ENCODE measurements at places on chromosomes 1 and 21.

DNA sequence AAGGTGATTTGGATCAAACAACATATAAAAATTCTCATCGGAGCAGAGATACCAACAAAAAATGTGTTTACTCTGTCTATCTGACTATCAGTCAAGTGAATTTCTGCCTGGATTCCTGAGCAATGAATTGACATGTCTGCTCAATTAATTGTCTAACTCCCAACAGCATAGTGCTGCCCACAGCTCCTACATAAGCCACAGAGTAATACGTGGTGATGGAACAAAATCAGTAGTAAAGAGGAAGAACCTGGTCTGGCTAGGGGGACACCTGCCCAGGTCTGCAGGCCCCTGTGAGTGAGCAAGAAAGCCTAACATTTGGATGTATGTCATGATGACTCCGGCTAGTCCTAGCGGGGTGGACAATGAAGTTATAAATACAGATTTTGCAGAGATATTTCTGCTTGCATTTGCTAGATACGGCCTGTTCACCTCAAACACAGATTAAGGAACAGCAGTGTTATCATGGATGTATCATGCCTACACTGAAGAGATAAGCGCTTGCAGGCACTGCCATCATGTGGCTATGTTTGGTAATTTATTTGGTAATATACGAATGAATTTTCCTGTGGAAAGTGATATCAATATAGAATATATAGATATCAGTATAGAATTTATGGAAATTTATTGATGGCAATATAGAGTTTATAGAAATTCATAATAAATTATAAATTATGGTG is 69.6 kb upstream of the LRRC8B start:
- peak; percentile 34 for DNase-seq

- DNase-seq, result no peak
Observed at GRCh38 chr1:212367474-212368072, 47.1 kb downstream of the PACC1 start.

DNA sequence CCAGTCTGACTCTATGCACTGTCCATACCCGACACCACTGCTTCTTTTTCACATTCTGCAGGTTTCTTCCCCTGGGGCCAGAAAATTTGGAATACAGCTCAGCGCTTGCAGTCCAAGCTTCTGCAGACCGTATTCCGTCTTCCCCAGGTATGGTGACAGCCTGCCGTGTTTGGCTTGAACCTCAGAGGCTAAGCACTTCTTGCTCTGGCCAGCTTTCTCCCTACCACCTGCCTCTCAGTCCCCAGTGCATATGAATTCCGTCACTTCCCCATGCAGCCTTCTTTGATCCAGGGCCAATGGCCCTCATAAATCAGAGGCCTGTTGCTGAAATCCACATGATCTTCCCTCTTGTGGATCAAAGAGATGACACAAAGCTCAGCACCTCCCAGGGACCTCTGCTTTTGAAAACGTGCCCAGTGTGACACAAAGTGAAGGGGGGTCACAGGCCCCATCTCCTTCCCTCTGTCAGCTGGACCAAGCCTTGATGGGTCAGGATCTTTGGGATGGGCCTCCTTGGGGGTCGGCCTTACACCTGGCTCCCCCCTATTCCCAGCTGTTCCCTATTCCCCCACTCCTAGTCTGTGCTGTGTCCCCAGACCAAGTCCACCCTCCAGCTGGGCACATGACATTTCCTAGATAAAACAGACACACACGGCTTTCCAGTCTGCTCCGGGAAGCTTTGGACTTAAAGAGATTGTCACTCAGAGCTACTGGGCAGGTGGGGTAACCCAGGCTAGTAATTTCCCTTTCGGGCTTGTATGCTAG is 66.6 kb downstream of the HMGB4 start:
- no peak for DNase-seq

DNA sequence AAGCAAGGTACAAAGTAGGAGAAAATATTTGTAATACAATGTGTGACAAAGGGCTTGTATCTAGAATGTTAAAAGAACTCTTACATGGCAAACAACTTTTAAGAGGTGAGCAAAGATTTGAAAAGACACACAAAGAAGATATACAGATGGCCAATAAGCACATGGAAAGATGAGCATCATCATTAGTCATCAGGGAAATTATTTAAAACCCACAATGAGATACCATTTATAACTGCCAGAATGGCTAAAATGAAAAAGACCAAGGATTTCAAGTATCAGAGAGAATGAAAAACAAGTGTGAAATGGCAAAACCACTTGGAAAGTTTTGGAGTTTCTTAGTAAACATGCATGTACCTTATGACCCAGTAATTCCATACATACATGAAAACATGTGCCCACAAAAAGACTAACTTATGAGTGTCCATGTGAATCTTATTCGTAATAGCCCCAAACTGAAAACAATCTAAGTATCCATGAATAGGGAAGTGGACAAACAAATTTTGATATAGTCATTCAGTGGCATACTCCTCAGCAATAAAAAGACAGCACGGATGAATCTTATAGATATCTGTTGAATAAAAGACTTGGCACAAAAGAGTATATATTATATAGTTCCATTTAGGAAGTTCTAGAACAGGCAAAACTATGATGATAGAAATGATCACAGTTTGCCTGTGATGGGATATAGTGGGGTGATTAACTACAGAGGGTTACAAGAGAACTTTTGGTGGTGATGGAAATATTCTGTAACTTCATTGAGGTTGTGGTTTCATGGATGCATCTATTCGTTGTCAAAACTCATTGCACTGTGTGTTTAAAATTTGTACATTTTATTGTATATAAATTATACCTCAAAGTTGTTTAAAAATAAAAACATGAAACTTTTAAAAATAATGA is 82.0 kb downstream of the DISP1 start:
- no peak for DNase-seq

DNA sequence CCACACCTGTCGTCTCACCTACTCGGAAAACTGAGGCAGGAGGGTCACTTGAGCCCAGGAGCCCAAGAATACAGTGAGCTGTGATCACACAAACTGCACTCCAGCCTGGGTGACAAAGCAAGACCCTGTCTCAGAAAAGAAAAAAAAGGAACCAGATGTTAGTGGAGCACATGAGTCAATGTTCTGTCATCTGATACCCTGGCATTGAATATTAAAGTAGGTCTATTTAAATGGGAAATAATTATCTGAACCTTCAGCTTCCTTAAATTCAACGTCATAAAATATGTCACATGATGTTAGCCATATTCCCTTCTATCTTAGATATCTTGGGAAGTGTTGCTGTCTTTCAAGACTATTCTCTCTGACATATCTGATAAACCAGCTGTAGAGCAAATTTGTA is 47.3 kb downstream of the NCAM2 start:
- DNase-seq, result no peak

DNA sequence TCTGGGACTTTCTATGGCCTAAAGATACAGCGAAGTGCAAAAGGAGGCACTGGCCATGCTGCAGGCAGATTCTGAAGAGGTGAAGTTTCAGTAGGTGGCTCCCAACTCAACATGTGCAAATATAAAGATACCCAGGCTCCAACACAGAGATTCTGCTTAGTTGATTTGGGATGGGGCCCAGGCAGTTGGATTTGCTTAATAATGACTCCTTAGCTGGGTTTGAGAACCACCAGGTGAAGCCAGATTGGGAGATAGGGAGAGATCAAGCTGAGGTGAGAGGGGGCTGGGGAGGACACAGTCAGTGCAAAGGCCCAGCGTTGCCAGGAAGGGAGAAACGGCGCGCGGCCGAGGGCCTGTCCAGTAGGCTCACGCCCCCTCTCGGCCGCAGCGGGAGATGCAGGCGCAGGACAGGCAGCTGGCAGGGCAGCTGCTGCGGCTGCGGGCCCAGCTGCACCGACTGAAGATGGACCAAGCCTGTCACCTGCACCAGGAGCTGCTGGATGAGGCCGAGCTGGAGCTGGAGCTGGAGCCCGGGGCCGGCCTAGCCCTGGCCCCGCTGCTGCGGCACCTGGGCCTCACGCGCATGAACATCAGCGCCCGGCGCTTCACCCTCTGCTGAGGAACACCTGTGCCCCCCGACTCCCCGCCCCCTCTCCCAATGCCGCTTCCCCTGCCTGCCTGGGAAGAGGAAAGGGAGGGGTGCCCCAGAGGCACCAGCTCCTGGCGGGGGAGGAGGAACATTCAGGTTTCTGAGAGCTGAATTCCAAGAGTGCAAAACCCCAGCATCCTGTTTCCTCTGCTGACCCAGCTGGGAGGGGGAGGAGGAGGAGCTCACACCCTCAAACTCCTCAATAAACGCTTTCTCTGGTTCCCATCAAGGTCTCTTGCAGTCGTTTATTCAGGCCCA is 1.2 kb downstream of the FAM167B start:
- no peak for DNase-seq

DNA sequence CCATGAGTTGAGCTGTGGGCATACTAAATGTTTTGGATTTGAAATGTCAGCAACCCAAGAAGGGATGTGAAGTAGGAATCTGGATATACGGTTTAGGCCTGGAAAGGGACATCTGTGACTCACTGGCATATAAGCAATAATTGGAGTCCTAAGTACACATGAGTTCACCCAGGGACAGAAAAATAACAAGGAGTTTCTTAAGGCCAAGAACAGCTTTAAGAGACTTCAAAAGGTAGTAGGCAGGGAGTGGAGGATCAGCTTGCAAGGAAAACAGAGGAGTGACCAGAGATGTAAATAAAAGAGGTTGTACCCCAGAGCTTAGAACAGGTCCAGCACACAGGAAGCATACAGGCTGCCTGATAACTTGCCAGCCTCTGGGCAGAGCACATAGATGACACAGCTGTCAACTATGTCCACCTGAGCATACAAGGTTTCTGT is 28.1 kb downstream of the TMEM50B start:
- no peak for DNase-seq

- DNase-seq, result no peak
Observed at GRCh38 chr21:31235671-31236450, 108.2 kb downstream of the TIAM1 start.

DNA sequence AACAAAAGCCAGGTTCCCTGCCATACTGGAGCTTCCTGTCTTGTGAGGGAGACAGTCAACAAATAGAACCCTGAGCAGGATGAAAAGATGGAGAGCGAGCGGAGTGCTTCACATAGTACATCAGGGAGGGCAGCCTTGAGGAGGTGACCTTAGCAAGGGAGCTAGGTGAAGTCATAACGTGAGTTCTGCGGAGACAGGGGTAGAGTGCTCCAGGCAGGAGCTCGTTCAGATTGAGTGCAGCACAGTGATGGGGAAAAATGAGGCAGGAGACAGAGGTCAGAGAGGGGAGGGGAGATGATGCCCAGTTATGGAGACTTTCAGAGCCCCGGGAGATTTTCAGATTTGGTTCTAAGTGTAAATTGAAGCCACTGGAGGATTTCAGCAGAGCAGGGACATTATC is 15.3 kb upstream of the CLIC6 start:
- DNase-seq, result no peak

DNA sequence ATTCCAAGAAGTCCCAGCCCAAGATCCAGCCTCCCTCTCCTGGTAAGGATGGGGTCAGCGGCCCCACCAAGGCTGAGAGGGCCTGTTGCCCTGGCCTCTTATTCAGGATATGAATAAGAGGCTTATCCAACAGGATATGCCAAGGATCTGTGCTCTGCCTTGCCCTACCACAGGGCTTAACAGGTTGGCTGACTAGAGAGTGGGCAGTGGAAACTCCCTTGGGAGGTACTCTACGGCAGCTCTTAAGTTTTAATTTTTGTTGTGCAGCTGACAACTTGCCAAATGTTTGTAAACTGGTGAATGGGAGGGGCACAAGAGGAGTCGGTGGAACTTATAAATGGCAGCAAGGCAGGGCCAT is 16.5 kb upstream of the PIGV start:
- DNase-seq, result no peak

GRCh38 chr1:921011-921837 is 2.5 kb upstream of the SAMD11 start:
- peak; percentile 58 for DNase-seq

DNA sequence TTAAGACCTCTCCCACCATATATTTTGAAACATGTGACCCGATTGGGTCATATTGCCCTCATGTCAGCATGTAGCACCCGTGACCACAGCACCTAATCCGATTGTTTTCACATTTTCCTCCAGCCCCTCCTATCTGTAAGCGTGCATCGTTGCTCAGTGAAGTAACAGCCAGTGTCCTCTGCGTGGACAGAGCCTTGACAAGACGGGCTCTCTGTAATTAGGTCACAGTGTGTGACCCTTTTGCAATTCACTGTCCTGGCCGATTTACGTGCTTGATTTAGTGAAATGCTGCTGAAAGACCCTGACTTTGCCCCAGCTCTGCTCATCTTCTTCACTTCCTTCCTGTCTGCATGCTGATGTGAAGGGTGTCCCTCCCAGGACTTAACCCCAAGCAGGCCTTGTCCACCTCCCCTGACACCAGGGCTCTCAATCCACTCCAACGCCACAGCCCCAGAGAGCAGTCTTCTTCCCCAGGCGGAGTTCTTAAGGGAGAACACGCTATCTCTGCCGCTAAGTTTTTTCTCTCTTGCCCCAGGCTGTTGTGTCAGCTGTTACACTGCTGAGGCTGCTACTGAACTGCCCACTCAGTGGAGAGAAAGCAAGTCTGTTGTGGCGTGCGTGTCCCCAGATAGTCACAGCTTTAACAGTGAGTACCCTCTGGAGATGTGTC is 19.4 kb downstream of the URB2 start:
- DNase-seq, result no peak

- DNase-seq, result no peak
Observed at GRCh38 chr1:57831624-57832023, 407.8 kb upstream of the DAB1 start.

GRCh38 chr1:158607296-158607695 is 2.2 kb downstream of the OR10Z1 start:
- no peak for DNase-seq

DNA sequence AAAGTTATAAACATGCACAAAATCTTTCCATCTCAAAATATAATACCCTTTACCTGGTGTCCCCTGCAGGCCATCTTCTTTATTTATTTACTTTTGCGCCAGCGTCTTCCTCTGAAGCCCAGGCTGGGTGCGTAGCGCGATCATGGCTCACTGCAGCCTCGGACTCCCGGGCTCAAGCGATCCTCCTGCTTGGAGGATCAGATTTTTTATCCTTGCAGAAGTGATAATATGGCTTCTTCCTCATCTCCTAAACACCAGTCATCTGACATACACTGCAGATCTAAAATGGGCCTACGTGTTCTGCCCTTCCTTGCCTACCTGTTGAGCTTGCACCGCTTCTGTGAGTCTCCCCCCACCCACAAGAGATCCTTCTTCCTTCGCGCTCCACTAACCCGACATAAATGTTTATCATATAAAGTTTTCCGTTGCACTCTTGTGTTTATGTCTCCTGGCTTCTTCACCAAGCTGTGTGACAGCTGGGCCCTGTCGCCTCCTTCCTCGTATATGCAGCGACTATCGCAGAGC is 506 bp upstream of the SRP9 start:
- DNase-seq, result no peak

DNA sequence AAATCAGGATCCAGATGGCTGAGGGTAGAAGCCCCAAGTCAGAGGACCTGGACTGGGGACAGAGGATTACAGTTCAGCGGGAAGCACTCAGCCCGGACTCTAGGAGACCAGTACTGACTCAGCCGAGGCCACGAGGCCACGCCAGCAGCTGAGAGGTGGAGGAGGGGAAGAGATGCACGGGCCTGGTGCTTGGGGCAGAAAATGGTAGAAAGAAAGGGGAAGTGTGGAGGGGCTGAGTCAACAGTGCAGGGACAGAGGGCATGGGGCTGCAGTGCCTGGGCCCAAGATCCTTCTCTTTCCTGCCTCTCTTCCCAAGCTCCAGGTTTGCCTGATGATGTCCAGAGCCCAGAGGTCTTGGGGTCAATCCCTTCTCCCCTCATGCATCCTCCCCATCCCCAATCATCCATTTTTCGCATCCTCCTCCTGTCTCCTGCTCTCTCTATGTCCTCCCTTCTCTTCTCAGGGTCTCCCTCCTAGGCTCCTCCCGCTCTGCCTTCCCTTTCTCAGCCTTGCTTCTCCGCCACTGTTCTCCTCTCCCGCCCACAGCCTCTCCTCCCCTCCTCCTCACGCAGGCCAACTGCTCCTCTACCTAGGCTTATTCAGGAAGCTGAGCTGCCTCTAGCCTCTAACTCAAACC is 7.7 kb downstream of the ARHGEF2 start:
- DNase-seq, result peak; percentile 86
